ENCODE measurements at places on chromosomes 5 and 9. TPM values are rescaled to one million over a fixed set of nuclear protein-coding genes. Genes with fewer than 3 reads are reported as not detected.
A peak's percentile ranks its signal among the peaks of the same experiment; 100 is the strongest.

- no peak for DNase-seq
Measured at GRCh38 chr5:35067985-35068384, 20.2 kb upstream of the AGXT2 start.

DNA sequence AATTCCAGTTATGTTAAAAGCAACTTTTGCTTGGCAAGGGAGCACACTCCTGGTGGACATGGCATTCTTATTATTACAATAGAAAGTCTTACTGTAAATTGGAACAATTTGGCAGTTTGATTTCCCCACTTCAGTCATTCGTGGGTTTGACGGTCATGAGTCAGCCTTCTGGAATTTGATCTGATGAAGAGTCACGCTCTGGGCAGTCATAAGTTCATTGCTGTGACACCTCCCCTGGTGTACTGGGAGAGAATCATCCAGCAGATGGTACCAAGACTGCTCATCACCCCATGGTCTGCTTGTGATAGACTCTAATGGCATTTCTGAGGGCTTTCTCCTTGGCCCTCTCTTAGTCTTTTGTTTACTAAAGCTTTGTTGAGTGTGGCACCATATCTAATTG is 53.8 kb downstream of the GLRA1 start:
- DNase-seq: peak; percentile 61

- DNase-seq: no peak
Measured at GRCh38 chr9:136372561-136373299, 739 bp downstream of the CARD9 start.

- no peak for DNase-seq
Measured at GRCh38 chr5:52754051-52754450, 33.7 kb upstream of the ITGA1 start.

The NINJ1 gene
- 58.9 TPM for total RNA-seq

GRCh38 chr5:92633875-92634487 is 947.0 kb downstream of the NR2F1-AS1 start:
- DNase-seq: no peak

- no peak for DNase-seq
Measured at GRCh38 chr5:148666353-148666752, 12.0 kb upstream of the HTR4 start.

The SOX30 gene
- 0.23 TPM for total RNA-seq

The SPARC gene
- 165 TPM for total RNA-seq

The GGTA1 gene
- not detected for total RNA-seq

The GABRA6 gene
- not detected for total RNA-seq

DNA sequence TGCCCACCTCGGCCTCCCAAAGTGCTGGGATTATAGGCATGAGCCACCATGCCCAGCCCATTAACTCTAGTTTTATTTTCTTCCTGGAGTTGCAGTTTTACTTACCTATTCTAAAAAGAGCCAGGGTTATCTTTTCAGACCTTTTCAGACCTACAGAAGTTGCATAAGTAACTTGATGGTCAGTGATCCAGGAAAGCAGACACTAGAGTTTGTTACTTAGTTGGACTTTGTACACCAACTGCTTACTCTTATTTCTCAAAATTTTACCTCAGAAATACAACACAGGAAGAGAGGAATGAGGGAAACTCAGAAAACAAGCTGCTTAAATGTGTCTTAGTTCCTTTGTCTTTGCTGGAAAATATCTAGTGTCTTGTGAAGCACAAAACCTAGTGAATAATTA is 25.4 kb downstream of the RAD23B start:
- no peak for DNase-seq

The HK3 gene
- total RNA-seq: 0.43 TPM

- DNase-seq: no peak
Measured at GRCh38 chr5:89816038-89816437, 593.5 kb downstream of the CETN3 start.

GRCh38 chr9:86469476-86470250 is 115.5 kb upstream of the TUT7 start:
- DNase-seq: peak; percentile 42

The IFNK gene
- not detected for total RNA-seq

DNA sequence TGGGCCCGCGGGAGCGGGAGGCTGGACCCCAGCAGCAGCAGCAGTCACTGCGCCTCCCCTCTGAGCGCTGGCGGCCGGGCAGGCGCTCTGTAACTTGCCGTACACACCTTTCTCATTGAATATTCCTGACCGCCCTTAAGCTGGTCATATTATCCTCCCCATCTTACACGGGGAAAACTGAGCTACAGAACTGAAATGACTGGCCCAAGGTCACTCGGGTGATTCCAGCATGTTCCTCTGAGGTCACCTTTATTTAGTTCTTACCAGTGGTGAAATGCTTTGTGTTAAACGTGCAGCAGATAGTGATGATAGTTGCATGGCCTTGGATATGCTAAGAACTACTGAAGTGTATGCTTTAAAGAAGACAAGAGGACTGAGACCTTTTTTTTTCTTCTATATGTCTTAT is 607 bp downstream of the UQCRQ start:
- DNase-seq: no peak

GRCh38 chr5:158289967-158290366 is 431.0 kb upstream of the CLINT1 start:
- DNase-seq: no peak

DNA sequence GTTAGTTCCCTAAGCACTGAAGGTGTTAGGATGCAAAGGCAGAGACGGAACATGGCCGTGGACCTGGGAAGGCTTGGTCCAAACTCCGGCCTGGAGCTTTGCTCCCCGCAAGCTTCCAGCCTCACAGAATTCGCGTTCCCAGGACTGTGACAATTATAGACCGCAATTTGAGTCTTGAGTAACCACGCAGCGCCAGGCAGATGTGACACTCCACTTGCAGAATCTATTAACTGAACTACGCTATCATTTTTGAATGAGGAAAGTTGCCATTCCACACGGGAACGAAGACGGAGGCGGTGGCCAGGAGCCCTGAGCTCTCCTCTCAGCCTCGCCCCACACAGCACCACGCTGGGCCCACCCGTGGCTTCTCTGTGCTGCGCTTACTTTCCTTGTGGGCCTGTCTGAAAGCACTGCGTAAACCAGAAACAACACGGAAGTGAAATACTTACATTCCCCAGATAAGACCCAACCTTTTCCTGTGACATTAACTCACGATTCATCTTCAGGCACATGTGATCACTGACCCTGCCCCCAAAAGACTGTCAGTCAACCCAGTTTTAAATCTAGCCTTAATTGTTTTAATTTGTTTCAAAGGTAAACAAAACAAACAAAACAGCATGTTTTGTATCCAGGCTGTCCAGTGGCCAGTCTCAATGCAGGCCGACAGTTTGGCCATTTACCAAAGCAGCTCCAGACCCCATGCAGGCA is 16.1 kb upstream of the COL5A1 start:
- no peak for DNase-seq

GRCh38 chr9:13171261-13171660 is 108.2 kb downstream of the MPDZ start:
- no peak for DNase-seq

GRCh38 chr9:4936823-4937222 is 48.2 kb upstream of the JAK2 start:
- no peak for DNase-seq

The LMAN2 gene
- total RNA-seq: 266 TPM

The SLC34A1 gene
- not detected for total RNA-seq

DNA sequence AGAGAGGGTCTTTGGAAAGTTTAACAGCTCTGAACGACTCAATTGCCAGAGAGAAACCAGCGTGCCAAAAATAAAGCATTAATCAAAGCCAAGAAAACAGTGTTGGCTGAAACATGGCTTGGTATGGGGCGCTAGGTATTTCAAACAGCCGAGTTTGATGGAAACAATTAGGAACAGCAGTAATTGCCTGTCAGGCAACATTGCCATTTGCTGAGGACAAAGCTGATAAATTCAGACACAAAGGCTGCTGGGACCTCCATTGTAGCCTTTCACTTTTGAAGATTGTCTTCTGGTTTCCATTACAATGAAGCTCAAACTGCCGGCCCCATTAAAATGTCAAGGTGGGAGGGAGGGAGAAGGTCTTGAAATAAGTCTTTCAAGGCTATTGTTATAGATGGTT is 125.4 kb upstream of the SPDL1 start:
- DNase-seq: no peak

- DNase-seq: no peak
Measured at GRCh38 chr5:149640350-149640999, 59.2 kb downstream of the ARHGEF37 start.

The TRMO gene
- 12.2 TPM for total RNA-seq

DNA sequence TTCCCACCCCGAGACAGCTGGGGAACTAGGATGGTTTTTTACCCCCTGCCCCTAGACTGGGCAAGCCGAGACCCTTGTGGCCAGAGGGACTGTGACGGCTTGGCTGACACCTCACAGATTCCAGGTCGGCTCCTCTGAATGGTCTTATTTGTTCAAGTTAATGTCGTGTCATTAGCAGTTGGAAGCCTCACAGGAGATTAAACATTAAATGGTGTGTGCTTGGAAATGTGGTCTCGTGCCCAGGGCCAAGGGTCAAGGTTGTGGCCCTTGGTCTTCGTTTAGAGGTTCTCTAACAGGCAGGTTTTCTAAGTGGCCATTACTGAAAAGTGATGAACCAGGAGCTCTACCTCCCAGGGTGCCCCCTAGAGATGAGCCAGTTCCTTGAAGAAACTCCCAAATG is 61.2 kb upstream of the RXRA start:
- no peak for DNase-seq

The CDO1 gene
- total RNA-seq: 2.1 TPM

DNA sequence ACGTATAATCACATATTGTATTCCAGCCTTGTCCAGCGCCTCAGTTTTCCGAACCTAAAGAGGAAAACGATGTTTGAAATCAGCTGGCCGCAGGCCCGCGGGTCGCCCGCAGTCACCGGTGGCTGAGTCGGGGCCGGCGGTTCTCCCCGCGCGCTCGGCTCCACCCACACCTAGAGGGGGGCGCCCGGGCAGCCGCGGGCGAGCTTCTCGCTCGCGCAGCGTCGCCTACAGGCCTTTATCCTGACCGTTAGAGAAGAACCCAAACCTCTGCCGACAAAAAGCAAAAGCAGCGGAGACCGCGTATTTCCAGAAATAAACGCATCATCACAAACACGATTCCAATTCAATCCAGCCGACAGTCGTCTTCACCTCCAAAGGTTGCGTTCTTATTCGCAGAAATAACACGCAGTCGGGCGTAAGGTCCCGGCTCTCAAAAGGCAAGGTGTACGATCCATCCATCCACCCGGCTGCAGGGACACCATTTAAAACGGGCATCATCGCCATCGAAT is 725 bp upstream of the NIPBL start:
- no peak for DNase-seq

DNA sequence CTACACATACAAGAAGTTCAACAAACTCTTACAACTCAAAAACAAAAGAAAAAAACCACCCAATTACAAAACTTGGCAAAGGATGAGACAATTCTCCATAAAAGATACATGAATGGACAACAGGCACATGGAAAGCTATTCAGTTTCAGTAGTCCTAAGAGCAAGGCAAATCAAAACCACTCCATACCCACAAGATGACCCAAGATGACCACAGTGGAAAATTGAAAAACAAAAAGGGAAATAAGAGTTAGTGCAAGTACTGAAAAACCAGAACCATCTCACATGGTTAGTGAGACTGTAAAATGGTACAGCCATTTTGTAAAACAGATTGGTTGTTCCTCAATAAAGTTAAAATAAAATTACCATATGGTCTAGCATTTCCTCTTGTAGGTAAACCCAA is 287.1 kb upstream of the CDH9 start:
- DNase-seq: no peak

- no peak for DNase-seq
Measured at GRCh38 chr5:169641253-169641652, 4.2 kb downstream of the DOCK2 start.

DNA sequence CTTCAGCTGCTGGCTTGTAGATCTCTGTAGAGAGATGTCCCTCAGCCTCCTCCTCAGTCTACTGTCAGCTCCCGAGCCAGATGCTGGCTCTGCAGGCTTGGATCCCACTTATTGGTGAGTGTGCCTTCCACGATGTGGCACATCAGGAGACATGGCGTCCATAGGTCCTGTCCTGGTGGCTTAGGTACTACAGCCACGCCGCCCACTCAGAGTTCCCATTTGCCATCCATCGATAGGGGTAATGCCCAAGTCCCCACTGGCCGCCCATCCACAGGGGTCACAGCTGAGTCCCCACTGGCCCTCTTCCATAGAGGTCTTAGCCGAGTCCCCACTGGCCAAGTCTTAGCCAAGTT is 17.3 kb downstream of the EXOC3 start:
- DNase-seq: no peak

DNA sequence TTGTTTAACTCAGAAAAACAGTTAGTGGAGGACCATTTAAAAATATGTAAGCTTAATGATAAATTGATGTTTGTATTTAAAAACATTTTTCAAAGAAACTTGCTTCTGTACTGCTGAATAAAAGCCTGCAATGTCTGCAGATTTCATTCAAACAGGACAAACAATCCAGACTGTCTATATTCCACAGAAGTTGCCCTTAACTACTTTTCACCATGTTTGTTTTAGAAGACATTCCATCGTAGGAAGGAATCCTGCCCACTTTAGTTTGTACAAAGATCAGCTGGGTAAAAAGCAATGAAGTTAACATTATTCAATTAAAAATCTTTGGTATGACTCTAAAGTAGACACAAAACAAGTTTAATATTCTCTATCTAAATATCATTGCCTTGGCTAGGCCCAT is 195.7 kb upstream of the CCNH start:
- DNase-seq: no peak

- no peak for DNase-seq
Measured at GRCh38 chr5:80160242-80160641, 95.6 kb downstream of the SERINC5 start.

- no peak for DNase-seq
Measured at GRCh38 chr9:116365056-116365471, 211.5 kb downstream of the PAPPA start.

The LNPEP gene
- total RNA-seq: 21.4 TPM

- no peak for DNase-seq
Measured at GRCh38 chr5:1733369-1733768, 66.3 kb downstream of the MRPL36 start.

The FSTL4 gene
- total RNA-seq: not detected

DNA sequence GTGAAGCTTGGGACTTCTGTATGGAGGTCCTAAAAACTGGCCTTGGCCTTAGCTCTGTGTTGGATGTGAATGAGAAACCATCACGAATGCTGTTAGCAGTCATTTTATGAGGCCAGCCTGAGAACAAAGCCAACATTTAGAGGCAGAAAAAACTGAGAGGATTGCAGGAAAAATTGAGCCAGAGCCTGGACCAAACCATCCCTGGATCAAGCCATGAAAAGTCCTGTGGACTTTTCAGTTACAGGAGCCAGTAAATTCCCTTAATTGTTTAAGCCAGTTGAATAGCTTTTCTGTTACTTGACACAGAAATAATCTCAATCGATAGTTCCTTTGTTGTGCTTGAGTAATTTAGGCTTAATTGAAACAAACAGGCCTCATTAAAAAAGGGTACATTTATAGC is 42.6 kb upstream of the SPATA31D4 start:
- no peak for DNase-seq

The LIX1 gene
- under 0.01 TPM for total RNA-seq

The STING1 gene
- 17.0 TPM for total RNA-seq
